ENCODE measurements at places on chromosomes 2 and 18. TPM values are rescaled to one million over a fixed set of nuclear protein-coding genes. Genes with fewer than 3 reads are reported as not detected.

DNA sequence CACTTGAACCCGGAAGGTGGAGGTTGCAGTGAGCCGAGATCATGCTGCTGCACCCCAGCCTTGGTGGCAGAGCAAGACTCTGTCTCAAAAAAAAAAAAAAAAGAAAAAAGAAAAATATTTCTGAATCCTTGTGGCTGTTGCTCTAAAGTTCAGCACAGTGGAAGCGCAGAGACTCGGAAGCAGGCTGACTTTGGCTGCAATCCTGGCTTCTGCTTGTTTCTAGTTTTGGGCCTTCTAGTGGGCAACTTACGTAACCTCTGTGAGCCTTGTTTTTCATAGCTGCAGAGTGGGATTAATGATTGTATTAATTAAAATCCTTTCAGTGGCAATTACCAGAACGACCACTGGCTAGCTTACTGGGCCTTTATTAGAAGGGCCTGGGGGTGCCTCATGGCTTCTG, 28.4 kb downstream of the GNLY start:
- DNase-seq, result no peak

DNA sequence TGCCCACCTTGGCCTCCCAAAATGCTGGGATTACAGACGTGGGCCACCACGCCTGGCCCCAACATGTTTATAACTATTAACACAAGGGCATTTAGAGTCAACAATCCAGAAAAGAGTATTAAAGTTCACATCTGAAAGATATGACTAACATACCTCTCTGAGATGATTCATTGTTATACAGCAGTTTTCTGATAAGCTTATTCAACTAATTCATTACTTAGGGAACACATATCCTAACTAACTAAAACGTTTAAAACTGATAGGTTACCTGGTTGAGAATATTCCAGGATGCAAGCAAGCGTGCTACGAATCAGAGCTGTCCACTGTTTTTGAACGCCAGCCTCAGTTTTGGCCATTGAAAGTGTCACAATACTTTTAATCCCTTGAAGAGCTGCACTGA, 34.0 kb upstream of the STRN start:
- no peak for DNase-seq

DNA sequence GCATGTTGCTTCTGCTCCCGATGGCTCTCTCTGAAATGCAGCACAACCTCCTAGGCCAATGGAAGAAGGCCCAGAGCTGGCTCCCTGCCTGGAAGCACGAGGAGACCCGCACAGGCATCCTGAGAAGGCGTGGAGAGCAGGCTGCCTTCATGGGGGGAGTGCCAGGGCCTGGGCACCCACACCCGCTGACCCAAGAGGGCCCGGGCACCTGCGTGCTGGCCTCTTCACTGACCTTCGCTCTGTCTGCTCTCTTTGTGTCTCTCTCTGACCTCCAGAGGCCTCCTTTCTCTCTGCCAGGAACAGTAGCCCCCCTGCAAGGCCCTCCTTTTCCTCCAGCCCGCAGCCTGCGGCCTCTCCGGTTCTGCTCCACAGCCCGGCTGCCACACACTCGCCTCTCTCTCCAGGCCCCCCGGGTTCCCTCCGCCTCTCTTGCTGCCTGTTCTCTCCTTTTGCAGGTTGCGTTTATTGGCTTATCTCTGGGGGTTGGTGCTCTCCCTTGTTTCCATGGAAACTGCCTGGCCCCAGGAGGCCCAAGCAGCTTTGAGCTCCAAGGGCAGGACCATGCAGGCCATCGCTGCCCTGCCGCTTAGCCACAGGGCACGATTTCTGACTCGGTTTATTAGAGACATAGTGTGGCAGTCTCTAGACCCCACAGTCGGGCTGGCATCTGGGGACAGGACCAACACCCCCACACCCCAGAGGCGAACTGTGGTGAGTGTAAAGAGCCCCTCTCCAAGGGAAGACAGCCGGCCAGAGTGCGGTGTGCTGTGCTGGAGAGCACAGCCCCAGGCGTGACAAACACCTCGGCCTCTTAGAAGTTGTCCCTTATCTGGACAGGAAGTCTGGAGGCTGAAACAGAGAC, 1.7 kb downstream of the MZT2B start:
- no peak for DNase-seq

DNA sequence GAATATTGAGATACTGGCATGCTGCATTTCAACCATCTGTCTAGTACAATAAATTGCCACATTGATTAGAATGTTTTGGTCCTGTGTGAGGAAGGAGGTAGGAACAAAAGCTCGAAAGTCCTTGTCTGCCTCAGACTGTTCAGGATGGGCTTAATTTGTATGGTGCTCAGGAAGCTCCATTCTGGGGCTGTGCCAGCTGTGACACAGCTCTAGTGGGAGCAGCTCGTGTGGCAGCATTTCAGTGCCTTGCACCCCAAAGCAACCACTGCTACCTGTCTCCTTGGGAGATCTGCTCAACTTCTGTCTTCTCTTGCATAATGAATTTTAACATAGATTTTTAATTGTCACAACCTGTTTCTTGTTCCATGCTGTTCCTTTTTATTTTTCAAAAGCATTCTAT, 144.4 kb upstream of the THUMPD2 start:
- no peak for DNase-seq

GRCh38 chr2:205982776-205983327, 103.1 kb downstream of the INO80D start:
- DNase-seq, result no peak

DNA sequence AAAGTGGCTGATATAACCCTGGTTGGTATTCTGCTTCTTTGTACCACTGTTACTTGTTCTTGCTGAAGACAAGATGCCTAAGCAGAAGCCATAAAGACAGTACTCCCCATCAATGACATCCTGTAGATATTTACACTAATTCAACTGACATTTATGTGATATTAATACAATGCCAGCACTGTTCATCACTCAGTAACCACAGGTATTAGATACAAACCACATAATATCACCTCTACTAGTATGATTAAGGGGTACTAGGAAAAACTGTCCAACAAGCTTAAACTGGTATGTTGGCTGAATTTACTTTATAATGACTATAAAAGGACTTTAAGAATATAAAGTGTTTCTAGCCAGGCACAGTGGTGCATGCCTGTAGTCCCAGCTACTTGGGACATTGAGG, 65.8 kb downstream of the RTN4 start:
- no peak for DNase-seq

- no peak for DNase-seq
Measured at GRCh38 chr2:75025633-75026380, 67.4 kb downstream of the POLE4 start.

- DNase-seq, result no peak
Measured at GRCh38 chr18:51182824-51183223, 14.7 kb downstream of the MEX3C start.

- DNase-seq, result no peak
Measured at GRCh38 chr2:219687882-219688559, 60.6 kb downstream of the SLC4A3 start.

DNA sequence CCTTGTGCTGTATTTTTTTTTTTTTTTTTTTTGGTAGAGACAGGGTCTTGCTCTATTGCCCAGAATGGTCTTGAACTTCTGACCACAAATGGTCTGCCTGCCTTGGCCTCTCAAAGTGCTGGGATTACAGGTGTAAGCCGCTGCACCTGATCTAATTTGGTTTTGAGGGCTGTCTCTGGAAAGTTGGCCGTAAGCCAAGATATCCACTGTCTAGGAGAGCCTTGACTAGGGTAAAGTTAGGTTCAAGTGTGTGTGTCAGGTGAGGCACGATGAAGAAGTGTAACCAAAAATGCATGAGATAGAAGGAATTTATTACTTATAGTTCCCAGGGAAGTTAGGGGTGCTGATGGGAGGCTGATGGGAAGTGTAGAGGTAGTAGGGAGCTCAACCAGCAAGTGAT, 46.7 kb downstream of the INO80C start:
- no peak for DNase-seq

Gene LONRF2
- total RNA-seq, result 18.9 TPM

Gene LMAN2L
- total RNA-seq, result 15.6 TPM

Gene ERMN
- not detected for total RNA-seq
